ENCODE measurements at places on chromosomes 13 and 19. TPM values are rescaled to one million over a fixed set of nuclear protein-coding genes. Genes with fewer than 3 reads are reported as not detected.

PCDH8 gene
- 0.16 TPM for total RNA-seq

RDH8 gene
- not detected for total RNA-seq

MBD3L2 gene
- total RNA-seq = not detected

PRPF31 gene
- 88.0 TPM for total RNA-seq

FFAR2 gene
- 2.3 TPM for total RNA-seq

FCER2 gene
- 359 TPM for total RNA-seq

OR7D4 gene
- not detected for total RNA-seq

PDE4A gene
- total RNA-seq = 13.3 TPM

ZNF528 gene
- 5.5 TPM for total RNA-seq

SCN1B gene
- total RNA-seq = 0.27 TPM

TSHZ3 gene
- total RNA-seq = 0.11 TPM

WDR88 gene
- total RNA-seq = not detected

PLIN5 gene
- total RNA-seq = 0.11 TPM

DMKN gene
- 57.8 TPM for total RNA-seq

- no peak for DNase-seq
These were observed 31.3 kb downstream of the GRIK5 start for GRCh38 chr19:42038666-42039065.

DNA sequence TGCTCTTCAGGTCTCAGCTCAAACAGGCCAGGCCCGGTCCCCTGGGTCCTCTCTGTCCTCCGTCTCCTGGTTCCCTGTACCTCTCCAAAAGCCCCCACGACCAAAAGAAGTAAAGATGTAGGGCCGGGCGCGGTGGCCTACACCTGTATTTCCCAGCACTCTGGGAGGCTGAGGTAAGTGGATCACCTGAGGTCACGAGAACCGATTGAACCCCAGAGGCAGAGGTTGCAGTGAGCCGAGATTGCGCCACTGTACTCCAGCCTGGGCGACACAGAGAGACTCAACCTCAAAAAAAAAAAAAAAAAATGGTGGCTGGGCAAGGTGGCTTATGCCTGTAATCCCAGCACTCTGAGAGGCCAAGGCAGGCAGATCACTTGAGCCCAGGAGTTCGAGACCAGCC, 22.0 kb upstream of the BCL3 start:
- no peak for DNase-seq

- DNase-seq = no peak
These were observed 94.6 kb downstream of the KL start for GRCh38 chr13:33110713-33111413.

- no peak for DNase-seq
These were observed 182.2 kb downstream of the LMO7 start for GRCh38 chr13:75818179-75818967.

DNA sequence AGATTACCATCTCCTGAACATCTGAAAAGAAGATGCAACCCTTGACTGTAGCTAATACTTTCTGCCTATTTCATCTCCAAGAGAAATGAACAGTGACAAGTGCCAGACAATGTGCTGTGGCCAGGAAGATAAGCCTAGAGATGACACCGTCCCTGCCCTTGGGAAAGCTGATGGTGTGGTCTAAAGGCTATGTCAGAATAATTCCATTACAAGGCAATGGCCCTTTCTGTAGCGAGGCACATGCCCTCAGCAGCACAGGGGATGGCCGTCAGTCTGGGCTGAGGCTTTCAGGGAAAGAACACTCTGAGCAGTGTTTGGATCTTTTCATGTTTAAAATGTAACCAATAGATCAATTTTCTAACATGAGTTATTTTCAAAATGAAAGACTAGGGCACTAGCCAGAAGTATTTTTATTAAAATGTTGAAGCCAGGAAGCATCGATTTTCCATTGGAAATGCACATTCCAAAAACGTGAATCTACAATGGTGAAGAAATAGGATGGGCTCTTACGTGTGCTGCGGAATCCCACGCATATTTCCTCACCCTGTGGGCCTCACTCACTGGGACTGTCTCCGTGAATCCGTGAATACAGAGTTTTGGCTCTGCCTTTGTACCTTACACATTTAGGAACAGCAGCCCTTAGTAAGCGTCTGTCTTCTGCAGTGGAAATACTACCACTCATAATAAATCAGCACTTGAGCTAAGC, 22.0 kb downstream of the COL4A1 start:
- DNase-seq = no peak

DNA sequence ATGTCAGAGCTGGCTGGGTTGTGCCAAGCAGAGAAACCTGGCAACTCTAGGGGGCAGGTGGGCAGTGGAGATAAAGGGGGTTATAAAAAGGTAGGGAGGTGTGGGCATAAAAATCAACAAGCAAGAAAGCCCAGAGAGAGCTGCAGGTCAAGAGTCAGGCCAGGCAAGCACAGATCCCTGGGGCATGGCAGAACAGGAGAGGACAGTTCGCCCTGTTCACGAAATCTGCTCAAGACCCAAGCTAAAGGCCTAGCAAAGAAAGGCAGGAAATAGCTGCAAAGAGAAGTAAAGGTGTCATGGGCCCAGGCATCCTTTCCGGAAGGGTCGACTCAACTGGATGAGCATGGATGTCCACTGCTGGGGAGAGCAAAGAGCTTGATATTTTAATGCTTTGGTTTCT, 3.4 kb downstream of the MBNL2 start:
- DNase-seq = no peak

GRCh38 chr13:41317243-41317642, 6.2 kb downstream of the NAA16 start:
- DNase-seq = no peak

GRCh38 chr19:38667661-38668171, 20.3 kb downstream of the ACTN4 start:
- no peak for DNase-seq

GRCh38 chr19:13983213-13983889, 22.8 kb downstream of the RFX1 start:
- no peak for DNase-seq

DNA sequence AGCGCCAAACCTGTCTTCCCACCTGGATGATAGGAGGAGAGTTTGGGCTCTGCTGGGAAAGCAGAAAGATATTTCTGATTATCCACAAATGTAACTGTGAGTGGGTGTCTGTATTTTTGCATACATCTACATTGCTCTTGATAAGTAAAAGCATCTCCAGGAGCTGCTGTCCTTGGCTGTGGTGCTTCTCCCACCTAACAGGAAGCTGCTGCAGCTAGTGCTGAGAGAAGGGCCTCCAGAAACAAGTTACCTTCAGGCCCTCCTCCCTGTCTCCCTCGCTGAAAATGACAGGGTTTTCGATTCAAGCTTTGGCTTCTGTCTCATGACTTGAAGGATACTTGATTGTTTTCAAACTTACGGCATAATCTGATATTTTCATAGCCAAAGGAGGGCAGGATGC, 90.1 kb downstream of the FOXO1 start:
- DNase-seq = no peak

- no peak for DNase-seq
These were observed 35.1 kb upstream of the LDLR start for GRCh38 chr19:11054200-11054599.

DNA sequence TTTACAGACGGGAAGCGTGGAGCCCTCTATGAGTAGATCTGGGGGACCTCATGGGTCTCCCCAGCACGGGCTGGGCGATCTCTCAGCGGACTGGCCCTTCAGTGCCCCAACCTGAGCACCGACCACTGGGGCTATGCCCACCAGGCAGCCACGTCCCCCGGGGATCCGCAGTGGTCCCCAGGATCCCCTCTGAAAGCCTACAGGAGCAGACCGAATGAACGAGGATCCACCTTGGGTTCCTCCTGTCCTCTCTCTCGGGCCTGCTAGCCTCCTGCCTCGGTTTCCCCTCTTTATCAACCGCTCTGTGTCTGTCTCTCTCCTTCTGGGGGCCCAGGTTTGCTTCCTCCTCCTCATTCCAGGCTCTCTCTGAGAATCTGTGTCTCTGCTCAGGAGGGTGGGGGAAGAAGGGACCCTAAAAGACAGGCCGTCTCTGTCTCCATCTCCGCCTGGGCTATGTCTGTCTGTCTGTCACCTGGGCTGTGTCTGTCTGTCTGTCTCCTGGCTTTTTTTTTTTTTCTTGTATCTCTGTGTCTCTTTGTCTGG, 2.0 kb upstream of the MEIS3 start:
- no peak for DNase-seq

GRCh38 chr13:109787135-109787954, 962 bp upstream of the IRS2 start:
- DNase-seq = no peak

GRCh38 chr13:97866346-97866745, 87.1 kb upstream of the IPO5 start:
- no peak for DNase-seq

- DNase-seq = no peak
These were observed 145.9 kb downstream of the DACH1 start for GRCh38 chr13:71721104-71721503.

DNA sequence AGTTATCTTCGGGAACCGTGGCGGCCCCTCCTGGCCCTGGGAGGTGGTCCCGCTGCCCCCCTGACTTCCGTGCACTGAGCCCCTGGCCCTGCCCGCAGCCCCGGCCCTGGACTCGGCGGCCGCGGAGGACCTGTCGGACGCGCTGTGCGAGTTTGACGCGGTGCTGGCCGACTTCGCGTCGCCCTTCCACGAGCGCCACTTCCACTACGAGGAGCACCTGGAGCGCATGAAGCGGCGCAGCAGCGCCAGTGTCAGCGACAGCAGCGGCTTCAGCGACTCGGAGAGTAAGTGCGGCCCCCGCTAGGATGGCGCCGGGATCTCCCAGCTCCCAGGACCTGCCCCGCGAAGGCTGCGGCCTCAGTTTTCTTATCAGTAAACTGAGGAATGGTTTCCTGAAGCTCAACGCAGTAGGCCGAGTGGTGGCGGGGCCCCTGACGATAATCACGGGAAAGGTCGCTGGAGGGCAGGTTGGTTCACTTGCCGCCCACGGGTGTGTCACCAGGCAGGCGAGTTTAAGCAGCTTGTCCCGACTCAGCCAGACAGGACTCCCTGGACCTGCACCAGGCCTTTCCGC, 924 bp downstream of the RGCC start:
- no peak for DNase-seq

- no peak for DNase-seq
These were observed 46.8 kb downstream of the LATS2 start for GRCh38 chr13:21014502-21015170.

DNA sequence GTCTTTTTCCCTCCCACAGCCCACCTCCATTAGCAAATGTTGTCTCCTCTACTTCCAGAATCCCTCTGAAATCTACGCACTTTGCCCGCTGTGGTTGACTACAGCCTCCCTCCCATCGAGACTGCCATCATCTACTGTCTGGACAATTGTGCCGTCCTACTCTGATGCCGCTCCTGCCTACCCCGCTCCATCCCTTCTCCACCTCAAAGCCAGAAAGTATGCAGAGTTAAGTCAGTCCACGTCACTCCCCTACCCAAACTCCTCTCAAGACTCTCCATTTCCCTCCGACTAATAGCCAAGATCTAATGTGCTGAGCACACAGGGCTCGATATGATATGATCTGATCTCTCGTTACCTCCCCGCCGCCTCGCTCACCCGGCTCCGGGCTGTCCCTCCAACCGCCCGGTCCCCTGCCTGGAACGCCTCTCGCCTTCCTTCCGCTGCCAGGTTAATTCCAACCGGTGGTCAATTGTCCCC, 556 bp downstream of the CACTIN start:
- DNase-seq = no peak

DNA sequence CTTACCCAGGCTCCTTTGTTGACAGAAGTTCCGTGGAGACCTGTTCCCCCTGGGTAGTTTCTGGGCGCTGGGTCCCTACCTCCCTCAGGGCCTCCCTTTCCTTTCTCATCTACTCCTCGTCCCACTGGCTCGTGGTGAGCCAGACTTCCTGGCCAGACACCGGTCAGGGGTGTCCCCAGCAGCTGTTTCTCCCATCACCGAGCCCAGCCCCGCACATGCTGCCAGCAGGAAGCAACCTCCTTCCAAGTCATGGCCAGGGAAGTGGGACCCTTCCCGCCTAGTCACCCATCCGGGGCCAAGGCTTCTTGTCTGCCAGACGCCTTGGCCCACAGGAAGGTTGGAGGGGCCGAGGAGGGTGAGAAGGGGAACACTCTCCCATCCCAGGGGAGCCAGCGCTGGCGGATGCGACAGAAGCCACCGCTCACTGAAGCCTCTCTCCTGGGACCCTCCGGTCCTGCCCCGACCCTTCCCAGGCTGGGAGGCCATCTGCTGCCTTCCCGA, 5.7 kb downstream of the PAK4 start:
- DNase-seq = no peak

- no peak for DNase-seq
These were observed 549.5 kb upstream of the ARGLU1 start for GRCh38 chr13:107117327-107118012.

- DNase-seq = no peak
These were observed 14.2 kb downstream of the CHERP start for GRCh38 chr19:16527971-16528521.

DNA sequence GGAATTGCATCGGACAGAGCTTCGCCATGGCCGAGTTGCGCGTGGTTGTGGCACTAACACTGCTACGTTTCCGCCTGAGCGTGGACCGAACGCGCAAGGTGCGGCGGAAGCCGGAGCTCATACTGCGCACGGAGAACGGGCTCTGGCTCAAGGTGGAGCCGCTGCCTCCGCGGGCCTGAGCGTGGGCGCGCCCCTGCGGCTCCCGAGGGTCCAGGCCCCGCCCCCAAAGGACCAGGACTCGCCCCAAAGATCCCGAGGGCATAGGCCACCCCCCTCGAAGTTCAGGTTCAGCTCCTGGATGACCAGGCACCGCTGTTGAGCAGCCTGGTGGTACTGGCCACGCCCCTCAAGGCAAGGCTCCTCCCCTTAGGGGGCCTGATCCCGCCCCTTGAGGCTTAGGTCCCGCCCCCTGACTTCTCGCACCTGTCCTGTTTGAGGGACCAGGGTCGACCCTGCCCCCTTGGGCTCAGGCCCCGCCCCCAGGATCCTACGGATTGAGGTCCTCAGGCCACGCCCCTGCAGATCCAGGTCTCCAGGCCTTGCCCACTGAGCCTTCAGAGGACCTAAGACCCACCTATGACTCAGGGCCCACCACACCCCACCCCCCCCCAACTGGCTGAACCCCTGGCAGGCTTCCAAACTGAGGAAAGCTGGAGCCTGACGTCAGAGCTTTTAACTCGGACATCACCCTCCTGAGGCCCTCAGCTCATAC, 43.1 kb downstream of the CYP4F22 start:
- DNase-seq = no peak

DNA sequence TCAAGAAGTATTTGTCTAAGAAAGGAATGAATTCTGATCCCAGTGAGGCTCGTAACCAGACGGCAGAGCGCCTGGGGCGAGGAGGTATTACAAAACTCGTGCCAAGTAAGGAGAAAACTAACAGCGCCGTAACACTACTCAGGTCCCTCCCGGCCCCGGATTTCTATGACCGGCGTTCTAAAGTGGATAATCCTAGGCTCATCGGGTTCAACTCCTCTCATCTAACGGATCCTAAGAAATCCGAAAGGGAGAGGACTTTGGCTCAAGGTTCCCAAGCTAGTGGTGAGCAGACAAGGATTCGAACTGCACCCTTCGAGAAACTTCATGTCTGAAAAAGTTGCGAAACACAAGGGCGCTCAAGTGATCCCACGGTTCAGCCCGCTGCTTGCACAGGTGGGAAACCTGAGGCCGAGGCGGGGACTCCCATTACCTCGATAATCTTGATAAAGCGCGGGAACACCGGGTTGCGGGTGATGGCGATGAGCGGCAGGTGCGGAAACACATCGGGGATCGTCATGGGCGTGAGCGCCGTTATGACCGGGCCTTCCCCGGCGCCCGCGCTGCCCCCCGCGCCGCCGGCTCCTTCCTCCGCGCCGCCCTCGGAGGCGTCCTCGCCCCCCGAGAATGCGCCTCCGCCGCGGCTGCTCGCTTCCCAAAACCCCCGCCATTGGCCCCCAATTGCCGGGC, 529 bp downstream of the LONP1 start:
- DNase-seq = no peak

- no peak for DNase-seq
These were observed 5.0 kb upstream of the EID2 start for GRCh38 chr19:39544911-39545310.

- no peak for DNase-seq
These were observed 5.4 kb downstream of the MADCAM1 start for GRCh38 chr19:501646-502045.
